Stimulated activated CD4-positive, alpha-beta T cell treated with anti-CD3 and anti-CD28 coated beads, Interleukin-15, amount 100 ng/mL, for 24 hours (primary cell): ENCODE measurements at places on chromosomes 3 and 15.

GRCh38 chr15:89107984-89108383, 19.7 kb downstream of the ABHD2 start:
- DNase-seq = no peak

DNA sequence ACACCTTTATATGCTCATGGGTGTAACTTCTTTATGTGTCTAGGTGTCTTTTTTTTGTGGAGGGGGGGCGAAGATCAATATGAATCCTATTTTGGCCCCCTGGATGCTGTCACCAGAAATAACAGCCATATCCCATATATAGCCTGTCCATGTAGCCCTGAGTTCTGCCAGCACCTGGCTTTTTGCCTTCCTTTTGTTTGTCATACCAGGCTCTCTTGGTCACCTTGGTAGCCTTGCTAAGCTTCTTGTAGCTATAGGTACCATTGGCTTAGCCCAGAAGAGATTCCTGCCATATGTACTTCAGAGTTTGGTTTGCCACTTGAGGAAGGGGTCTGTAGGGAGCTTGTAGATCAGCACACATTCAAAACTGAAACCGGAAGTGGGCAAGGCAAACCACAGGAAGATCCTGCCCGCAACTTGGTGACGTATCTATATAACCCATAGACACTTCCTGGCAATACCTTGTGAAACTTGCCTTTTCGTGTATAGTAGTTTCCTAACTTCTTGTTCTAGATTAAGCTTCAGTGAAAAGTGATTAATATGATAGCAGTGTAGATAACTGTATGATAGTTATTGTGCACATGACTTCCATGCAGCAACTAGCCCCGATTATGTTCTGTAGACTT, 11.9 kb downstream of the RASA2 start:
- DNase-seq = peak; percentile 85

DNA sequence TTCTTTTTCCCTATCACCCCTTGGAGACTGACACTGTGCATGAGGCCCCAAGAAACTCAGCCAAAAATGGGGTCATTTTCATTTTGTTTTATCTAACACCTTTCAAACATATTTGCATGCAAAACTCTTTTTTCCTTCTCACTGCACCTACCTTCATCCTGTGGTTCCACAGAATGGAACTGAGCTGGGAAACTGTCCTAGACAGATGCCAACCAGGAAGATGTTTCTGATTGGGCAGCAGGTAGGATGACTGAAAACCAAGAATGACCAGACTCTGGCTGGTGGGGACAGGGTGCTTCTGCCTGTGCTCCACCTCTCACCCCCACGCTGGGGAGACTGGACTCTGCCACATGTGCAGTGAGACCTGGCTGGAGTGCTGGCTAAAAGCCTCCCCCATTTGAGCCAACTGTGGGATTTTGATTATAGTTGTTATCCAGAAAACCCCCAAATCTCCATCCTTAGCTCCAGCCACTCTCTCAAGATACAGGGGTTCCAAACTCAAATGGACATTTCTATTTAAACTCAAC, 5.2 kb downstream of the PPIB start:
- no peak for DNase-seq

GRCh38 chr15:73872346-73872745, 1.0 kb upstream of the TBC1D21 start:
- no peak for DNase-seq

GRCh38 chr3:150414258-150414657, 6.2 kb downstream of the TSC22D2 start:
- DNase-seq = no peak
